ENCODE measurements at places on chromosomes 7 and 10. TPM values are rescaled to one million over a fixed set of nuclear protein-coding genes. Genes with fewer than 3 reads are reported as not detected.

GRCh38 chr7:4204513-4205165, 477.5 kb upstream of the FOXK1 start:
- no peak for DNase-seq

HYAL4 gene
- total RNA-seq, result not detected

DNA sequence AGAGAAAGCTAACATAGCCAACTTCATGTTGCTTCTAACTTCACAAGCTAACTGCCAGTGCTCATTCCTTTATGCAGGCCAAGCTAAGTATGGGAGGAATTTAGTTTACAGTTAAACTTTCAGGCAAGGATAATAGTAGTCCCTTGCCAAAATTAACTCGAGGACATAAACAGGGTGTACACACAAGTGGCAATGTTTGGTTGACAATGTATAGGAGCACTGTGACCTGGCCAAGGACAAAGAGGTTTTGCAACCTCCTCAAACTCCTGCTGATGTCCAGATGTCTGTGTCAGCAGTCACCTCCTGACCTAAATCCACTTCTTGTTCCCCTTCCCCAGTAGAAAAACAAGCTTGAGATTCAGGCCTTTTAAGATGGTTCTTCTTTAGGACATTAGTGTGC, 494.6 kb upstream of the KLF6 start:
- DNase-seq, result no peak

GRCh38 chr10:116000151-116000842, 272.7 kb downstream of the GFRA1 start:
- no peak for DNase-seq

GRCh38 chr10:22293747-22294404, 22.3 kb upstream of the COMMD3 start:
- DNase-seq, result no peak

HTR5A gene
- total RNA-seq, result not detected

Data from right cardiac atrium (tissue), 5 donors.